ENCODE measurements at places on chromosomes 13 and 19.
A peak's percentile ranks its signal among the peaks of the same experiment; 100 is the strongest.

- peak; percentile 18 for DNase-seq
Observed at GRCh38 chr13:89748716-89749115, 1598.8 kb upstream of the MIR17HG start.

DNA sequence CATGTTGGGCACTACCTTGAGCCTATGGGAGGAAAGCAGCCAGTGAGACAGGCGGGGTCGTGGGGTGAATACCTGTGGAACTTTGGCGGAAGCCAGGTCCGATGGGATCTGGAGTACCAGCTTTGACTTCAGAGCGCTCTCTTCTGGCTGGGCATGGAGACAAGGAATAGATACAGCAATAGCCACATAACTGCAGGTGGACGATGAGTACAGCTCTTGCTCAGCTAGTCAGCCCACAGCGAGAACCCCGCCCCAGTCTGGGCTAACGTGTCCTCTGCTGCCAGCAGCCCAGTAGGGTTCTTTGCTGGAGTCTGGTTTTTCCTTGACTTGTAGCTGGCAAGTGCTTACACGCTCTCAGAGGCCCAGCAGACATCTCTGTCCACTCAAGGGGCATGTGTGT lies 83.4 kb downstream of the SIPA1L3 start:
- peak; percentile 78 for DNase-seq

DNA sequence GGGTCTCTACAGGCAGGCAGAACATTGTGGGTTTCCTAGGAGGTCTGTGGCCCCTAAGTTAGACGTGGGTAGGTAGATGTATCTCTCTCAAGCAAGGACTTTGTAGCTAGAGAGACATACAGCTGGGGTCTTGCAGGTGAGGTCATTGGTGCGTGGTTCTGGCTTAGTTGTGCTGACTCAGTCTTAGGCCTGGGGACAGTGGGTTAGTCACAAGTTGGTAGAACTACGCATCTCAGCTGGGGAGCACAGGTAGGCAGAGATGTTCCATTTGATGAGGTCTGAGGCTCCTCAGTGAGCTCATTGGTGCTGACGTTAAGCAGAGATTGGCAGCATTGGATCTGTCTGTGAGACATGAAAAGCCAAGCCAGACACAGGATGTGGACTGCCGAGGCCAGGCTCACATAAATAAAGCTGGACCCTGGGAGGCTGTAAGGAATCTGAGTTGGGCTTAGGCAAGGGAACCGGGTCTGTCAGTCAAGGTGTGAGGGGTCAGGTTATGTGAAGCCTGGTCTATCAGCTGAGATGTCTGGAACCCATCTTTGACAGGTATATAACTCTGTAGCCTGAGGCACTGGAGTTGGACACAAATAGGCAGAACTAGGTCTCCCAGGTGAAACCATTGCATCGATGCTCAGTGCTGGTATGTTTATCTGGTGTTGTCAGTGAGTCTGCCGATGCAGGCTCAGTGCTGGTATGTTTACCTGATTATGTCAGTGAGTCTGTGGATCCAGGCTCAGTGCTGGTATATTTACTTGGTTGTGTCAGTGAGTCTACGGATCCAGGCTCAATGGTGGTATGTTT lies 17.4 kb upstream of the PDCD2L start:
- DNase-seq, result no peak

DNA sequence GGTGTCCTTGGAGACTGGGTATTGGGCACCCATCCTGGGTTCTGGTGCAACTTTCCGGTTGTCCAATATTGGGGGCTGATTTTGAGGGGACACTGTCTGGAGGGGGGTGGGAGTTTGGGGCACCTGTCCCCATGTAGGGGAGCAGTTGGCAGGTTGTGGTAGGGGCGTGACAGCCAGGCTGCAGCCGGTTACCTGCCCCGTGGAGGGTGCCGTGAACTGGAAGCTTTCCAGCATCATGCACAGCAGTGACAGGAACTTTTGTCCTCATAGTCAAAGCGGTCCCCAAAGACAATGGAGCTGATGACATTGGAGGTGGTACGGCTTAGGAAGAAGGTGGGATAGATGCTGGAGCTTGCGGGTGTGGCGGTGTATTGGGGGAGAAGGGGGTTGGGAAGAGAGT lies 34.3 kb downstream of the CYP2B6 start:
- DNase-seq, result no peak

DNA sequence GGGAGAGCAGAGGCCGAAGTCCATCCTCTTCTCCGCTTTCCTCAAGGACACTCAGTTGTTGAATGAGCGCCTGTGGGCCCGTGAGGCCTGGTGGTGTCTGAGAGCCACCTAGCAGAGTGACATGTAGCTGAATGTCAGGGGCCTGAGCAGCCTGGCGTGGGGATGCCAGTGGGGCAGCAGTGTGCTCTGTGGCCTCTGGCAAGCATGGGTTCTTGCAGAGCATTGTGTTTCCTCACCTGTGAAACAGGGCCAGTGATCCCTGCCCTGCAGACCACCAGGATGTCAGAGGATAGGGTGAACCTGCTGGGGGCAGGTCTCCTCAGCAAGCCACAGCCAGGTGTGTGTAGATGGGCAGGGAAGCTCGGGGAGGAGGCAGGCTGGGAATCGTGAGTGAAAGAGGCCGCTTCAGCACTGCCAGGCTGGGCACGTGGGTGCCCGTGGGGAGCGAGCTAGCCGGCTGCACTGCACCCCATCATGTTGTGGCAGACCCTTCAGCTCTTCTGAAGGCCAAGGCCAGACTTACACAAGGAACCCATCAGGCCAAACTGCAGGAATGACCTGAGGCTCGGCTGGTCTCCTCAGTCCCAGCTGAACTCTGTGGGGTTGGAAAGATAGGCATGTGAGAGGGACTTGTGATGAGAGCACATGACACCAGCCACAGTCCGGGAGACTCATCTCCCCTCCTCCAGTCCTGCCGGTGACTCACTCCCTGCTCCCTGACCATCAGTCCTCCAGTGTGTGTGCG lies 5.0 kb downstream of the PPP1R37 start:
- peak; percentile 39 for DNase-seq

- DNase-seq, result no peak
Observed at GRCh38 chr13:112177450-112178288, 110.7 kb downstream of the SOX1 start.

DNA sequence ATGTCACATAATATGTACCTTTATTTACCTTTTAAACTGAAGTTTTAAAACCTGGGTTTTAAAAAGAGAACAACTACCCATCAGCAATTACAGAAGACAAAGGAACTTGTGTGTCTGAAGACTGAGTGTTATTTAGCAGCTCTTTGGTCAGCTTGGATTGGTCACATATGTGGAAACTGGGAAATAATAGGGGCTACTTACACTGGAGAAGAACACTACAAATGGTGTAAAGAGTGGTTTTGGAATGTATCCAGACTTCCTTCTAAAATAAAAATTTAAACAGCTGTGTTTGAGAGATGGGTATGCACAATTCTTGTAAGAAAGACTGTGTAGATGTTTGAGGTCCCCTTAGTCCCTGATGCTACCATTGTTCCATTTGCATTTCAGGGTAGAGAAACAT lies 13.3 kb downstream of the TNFRSF19 start:
- no peak for DNase-seq

DNA sequence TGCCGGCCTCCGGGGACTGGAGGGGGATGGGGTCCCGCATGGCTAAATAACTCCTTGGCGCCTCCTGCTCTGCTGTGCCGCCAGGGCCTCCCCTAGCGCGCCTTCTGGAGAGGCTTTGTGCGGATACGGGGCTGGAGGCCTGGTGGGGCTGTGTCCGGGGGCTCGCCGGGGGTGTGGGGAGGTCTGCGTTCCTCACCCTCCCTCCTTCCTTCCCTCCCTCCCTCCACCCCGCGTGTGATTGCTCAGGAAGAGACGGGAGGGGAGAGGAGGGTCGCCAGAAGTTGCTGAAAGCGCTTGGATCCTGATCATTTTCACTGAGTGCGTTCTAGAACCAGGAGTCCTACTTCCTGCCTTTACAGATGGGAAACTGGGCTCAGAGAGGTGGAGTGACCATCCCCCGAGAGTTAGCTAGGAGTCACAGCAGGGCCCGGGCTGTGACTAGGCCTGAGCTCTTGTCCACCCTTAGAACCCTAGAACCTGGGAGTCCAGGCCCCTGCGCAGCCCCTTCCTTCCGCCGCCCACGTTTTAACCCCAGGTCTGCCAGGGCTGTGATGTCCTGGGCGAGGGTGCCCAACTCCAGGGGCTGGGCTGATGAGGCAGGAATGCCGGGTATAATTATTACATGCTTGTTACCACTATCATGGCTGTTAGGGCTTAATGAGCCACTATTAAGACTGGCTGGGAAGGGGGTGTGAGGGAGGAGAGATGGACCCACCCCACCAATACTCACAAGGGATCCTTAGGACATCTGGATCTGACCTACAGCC lies 782 bp upstream of the JUND start:
- peak; percentile 60 for DNase-seq

DNA sequence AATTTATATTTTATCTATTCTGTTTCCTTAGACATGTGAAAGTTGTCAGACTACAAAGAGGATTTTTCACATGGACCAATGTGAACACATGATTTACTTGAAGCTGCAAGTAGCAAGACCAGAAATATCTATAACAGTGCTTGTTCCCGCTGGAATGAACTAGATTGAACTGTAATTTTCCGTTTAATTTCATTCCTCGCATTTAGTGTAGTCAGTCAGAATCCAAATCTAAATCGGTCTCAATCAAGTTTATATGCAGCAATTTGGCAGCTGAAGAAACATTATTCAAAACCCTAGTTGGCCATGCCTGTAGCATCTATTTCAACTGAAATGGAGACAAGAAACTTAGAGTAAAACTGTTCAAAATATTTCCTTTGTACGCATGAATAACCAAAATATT lies 570.7 kb upstream of the SLITRK5 start:
- DNase-seq, result no peak
